ENCODE measurements at places on chromosomes 11 and 22.

- DNase-seq, result no peak
Observed at GRCh38 chr11:63937713-63938478, 906 bp upstream of the NAA40 start.

DNA sequence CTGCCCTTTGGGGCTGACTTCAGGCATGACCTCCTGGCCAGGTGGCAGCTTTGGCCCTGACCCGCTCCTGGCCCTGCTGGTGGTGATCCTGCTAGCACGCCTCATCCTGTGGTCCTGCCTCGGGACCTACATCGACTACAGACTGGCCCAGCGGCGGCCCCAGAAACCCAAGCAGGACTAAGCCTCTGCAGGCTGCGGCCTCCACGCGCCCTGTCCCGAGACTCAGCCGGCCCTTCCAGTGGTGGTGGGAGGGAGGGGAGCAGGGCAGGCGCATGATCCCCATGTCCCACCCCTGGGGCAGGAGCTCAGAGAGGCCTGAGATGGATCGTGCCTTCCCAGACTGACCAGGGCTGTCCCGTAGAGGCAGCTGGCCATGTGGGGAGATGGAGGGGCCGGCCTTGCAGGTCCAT is 2.1 kb downstream of the SMIM38 start:
- no peak for DNase-seq

- DNase-seq, result no peak
Observed at GRCh38 chr11:67638535-67639437, 777 bp downstream of the TBX10 start.

- no peak for DNase-seq
Observed at GRCh38 chr22:42171946-42172719, 41.5 kb upstream of the CYP2D6 start.

GRCh38 chr22:25348391-25348790 is 129.0 kb downstream of the CRYBB2 start:
- DNase-seq, result no peak

DNA sequence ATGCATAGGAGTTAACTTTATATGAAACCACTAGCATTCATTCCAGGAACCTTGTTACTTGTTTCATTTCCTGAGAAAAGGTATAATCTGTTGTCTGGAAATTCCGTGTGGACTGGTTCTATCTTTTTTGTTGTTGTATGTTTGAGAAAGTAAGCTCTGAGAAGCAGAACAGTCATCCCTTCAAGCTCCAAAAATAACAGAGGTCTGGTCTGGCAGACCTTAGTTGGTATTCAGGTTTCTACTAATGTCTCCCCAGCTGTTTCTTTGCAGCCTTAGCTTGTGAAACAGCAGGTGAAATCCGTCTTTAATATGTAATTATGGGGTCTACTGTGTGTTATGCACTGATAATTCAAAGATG is 2.4 kb downstream of the RNF121 start:
- DNase-seq, result no peak
